Cortex of kidney (tissue), 1 donor: ENCODE measurements at places on chromosomes 16 and 17.

GRCh38 chr17:37273409-37274051 is 102.3 kb upstream of the C17orf78 start:
- DNase-seq = no peak

DNA sequence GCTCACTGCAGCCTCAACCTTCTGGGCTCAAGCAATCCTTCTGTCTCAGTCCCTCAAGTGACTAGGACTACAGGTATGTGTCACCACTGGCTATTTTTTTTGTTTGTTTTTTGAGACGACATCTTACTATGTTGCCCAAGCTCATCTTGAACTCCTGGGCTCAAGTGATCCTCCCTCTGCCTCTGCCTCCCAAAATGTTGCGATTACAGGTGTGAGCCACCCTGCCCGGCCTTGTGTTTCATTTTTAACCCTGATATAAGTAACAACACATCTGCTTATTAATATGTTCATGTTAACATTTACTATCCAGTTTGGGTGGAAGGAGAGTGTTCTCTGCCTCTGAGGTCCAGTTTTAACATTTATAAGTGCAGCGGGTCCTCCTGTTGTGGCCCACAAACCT is 3.1 kb downstream of the FAM20A start:
- DNase-seq = no peak

DNA sequence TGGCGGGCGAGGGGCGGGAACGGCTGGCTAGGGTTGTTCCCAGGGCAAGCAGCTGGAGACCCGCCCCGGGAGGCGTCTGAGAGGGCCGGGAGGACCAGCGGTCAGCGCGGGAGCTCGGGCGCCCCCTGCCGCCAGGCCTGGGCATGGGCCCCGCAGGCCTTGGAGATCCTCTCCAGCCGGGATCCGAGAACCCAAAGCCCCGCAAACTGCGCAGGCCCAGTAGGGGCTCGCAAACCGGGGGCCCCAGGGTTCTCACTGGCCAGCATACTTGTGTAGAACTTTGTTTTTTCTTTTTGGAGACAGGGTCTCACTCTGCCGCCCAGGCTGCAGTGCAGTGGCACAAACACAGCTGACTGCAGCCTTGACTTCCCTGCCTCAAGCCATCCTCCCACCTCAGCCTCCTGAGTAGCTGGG is 20.8 kb upstream of the ZNF423 start:
- no peak for DNase-seq

DNA sequence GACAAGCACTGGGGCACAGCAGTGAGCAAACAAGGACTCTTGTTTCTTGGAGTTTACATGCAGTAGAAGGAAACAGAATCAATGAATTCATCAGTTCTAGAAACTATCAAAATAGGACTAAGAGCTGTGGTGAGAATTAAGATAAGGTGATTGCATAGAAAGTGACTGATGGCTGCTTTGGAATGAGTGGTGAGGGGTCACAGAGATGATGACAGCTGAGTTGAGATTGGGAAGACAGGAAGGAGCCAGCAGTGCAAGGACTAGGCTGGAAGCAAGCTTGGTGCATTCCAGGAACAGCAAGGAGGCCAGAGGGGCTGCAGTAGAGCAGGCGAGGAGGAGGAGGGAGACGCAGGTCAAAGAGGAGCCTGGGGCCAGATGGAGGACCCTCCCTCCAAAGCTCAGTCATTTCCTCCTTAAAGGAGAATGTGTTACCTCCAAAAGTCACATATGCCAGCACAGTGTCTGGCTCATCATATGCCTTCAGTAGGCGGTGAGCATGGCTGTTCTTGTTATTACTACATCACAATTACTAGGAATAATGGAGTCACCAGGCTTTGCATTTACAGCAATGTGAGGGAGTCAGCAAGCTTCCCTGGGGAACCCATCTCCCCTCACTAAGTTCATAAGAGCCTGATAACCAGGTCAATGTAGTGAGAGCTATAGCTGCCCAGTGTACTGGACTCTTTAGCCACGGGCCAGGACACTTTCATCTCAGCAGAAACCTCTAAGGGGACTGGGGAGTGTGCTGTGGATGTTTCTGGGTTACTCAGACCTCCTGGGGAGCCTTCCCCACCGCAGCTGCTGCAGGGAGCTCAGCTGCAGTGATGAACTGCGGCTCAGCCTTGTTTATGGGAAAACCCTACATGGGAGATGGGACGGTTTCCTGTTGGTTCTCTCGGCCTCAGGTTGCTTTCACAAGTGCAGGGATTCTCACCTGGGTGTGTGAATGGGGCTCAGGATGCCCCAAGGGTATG is 157.2 kb downstream of the SEC14L1 start:
- no peak for DNase-seq

DNA sequence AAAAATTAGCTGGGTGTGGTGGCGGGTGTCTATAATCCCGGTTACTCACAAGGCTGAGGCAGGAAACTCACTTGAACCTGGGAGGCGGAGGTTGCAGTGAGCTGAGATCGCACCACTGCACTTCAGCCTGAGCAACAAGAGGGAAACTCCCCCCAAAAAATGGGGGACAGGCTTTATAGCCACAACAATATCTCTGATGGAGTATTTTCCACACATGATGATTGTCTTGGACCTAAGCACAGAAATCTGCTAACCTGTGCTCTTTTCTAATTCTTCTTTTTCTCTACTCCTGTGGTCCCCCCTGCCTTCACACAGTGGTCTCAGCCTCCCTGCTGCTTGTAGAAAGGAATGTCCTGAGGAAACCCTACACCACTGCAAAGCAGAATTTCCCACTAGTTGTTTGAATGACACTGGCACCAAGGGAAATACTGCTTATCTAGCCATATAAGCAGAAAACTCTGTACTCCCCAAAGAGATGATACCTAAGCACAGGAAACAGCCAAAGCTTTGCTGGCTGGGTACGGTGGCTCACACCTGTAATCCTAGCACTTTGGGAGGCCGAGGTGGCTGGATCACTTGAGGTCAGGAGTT is 117.6 kb downstream of the USP31 start:
- DNase-seq = no peak

DNA sequence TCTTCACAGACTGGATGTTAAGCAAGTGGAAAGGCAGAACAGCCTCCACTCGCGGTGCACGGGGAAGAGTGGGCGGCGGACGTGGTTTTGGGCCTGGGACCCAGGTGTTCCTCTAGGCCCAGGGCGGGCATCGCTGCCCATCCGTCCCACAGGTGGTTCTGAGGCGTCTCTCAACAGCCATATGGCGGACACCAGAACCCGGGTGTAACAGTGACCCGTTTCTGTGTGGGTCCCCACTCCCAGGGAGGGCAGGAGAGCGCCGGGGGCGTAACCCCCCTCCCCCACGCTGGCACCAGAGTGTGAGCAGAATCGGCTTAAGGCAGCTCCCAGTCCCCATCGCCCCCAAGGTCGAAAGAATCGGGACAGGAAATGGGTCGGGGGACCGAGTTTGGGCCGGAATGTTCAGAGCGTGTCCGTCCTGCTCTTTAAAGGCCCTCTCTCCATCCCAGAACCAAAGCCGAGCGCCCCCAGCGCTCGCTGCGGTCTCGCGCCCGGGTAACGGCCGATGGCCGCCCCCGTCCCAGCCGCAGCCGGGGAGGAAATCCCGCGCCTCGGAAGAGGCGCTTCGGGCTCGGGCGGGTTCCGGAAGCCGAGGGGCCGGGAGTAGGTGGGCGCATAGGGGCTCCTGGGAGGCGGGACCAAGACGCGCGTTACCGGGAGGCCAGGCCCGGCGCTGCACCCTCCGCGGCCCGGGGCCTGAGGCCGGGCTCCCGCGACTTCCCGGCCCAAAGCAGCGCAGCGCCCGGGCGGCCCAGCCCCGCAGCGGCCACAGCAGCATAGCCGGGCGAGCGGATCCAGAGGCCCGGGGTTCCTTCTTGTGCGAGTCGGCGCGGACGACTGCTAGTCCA is at the start of gene TK2:
TSS of gene TK2 (minus strand) at position 839 of the 848 bp plus-strand sequence. CDS start at position 778, 61 bp downstream.
- DNase-seq = no peak

- DNase-seq = no peak
Measured at GRCh38 chr16:50306287-50306686, 39.9 kb downstream of the ADCY7 start.

GRCh38 chr16:3842994-3843393 is 37.5 kb downstream of the CREBBP start:
- no peak for DNase-seq

- DNase-seq = no peak
Measured at GRCh38 chr16:67269766-67270165, 9.6 kb upstream of the PLEKHG4 start.

DNA sequence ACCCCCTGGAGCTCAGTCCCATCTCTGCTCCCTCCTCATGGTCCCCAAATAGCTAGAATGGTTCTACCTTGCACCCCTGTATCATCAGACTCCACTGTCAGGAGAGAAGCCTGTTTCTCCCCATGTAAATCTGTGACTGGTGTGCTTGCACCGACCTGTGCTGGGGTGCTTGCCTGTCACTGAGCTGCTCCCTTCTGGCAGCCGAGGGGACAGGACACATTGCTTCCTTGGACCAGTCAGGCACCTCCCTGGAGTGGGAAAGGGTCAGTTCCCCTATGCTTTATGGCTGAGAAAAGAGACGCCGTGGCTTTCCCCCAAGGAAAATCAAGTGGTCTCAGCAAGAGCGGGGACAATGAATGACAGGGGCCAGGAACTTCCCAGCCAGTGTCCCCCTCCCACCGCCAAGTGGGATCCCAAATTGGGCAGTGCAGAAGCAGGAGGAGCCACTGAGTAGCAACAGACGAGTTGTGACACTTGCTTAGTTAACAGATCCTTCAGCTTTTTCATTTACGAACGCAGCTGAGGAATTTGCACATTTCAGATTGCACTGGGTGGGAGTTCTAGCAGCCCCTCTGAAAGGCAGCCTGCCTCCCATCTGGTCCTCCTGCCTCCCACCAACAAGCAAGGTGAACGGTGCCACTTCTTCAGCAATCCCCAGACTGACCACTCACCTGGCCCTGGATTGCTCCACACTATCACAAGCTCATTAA is 156.4 kb downstream of the KATNIP start:
- DNase-seq = no peak

DNA sequence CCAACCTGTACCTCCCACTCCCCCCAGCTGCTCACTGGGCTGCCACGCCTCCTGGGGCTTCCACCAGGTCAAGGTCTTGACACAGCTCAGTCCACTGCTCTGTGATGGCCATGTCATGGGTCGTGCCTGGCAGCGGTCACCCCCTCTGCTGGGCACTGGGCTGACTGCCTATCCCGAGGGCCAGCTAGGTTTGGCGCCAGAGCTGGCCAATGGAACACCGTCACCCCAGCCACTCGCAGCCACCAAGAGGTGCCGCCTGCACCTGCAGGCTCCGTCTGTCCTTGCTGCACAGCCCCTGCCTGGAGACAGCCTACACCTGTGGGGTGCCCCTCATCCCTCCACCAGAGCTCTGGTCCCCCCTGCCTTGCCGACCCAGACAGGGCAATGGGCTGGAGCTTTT is 4.5 kb upstream of the RAB40C start:
- DNase-seq = no peak

DNA sequence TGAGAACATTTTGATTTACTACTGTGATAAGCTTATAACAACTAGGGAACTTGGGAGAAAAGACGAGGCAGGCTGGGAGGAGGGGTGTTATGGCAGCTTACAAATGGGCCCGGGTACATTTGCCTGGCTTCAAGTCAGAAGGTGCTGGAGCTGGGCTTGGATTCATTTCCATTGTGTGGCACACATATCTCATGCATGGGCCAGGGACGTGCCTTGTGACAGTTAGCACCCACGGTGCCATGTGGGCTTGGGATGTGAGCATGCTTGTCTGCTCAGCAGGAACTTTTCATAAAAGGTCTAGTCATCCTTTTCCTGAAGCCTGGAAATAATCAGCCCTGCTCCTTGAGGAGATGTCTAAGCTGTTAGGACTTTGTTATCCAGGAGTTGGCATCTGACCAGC is 572.2 kb downstream of the CDH13 start:
- no peak for DNase-seq

- no peak for DNase-seq
Measured at GRCh38 chr17:9356488-9356911, 219.1 kb downstream of the STX8 start.

DNA sequence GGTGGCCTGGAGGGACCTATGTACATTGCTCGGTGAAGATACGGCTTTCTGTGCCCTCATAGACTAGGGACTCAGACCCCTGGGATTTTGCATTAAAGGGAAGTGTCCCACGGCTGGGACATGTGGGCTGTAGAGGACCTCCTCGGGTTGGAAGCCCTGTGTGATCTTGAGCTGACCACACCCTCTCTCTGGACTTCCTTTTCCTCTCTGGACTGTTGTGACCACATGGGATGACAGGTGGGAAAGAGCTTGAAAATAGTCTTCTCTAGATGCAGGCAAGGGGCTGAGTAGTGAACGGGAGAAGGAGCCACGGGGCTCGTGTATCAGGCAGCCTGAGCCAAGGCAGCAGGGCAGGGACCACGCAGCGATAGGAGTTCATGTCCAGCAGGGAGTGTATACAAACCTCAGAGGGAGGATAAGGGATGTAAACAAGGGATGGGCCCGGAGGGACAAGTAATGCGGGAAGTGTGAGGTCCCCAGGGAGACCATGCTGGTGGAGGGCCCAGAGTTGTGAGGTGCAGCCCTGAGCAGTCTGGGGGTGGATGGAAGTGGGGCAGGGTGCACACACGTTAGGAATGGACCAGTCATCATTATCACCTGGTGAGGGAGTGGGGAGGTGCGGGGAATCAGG is 4.5 kb upstream of the SLC4A1 start:
- DNase-seq = no peak

DNA sequence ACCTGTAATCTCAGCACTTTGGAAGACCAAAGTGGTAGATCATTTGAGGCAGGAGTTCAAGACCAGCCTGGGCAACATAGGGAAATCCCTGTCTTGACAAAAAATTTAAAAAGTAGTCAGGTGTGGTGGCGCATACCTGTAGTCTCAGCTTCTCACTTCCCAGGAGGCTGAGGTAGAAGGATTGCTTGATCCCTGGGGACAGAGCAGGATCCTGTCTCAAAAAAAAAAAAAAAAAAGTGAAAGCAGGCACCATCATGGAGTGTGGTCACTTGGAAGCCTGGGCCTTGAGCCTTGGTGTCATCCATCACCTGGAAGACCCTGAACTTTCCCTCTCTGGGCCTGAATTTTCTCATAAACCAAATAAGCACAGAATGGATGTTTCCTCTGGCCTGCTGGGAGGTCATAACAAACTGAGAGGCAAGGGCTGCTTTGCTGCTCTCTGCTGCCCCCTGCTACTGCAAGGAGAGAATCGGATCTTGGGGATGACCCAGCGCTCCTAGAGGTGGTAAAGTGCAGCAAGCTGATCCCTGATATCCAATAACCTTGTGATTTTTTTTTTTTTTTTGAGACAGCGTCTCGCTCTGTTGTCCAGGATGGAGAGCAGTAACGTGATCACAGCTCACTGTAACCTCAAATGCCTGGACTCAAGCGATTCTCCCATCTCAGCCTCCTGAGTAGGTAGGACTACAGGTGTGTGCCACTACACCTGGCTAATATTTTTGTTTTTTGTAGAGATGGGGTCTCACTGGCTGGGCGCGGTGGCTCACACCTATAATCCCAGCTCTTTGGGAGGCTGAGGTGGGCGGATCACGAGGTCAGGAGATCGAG is 75.9 kb upstream of the RNU2-1 start:
- no peak for DNase-seq
